Left hindlimb (tissue), 1 donor: ENCODE measurements at places on chromosomes 1 and 21.

DNA sequence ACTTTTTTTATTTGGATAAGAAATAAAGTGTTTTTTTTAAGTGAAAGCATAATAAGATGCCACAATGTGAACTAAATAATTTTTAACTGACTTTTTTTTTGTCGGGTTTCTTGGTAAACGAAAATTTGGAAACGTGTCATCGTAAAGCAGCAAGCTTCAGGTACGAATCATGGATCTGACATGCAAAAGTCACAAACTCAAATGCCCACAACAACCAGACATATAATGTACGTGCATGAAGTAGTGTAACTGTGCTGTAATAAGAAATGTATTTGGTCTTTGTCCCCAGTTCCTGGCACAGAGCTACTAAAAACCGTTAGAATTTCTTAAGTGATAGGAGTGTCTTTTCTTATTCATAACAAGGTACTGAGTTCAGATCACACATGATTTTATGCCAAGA is 44.3 kb upstream of the LRRC7 start:
- DNase-seq: no peak

DNA sequence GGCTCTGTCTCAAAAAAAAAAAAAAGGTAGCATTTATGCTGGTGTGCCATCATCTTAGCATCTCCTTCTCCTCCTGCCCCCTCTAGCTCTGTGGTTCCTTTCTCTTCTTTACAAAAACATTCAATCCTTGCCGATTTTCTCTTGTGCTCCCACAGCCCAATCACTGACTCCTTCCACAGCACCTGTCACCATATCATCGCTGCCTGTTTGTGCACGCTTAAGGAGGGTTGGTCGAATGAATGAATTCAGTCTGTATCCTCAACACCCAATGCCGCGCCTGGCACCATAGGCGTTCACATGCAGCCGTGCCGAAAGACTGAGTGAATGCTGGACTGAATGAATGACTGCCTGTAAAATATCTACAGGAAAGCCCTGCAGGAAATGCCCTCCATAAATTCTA is 7.9 kb downstream of the RNU5D-1 start:
- no peak for DNase-seq

GRCh38 chr1:69284508-69284907 is 283.2 kb upstream of the LRRC7 start:
- DNase-seq: no peak

GRCh38 chr1:227548119-227548397 is 15.3 kb upstream of the ZNF678 start:
- DNase-seq: no peak
